ENCODE measurements at places on chromosomes 2 and 18. TPM values are rescaled to one million over a fixed set of nuclear protein-coding genes. Genes with fewer than 3 reads are reported as not detected.

Gene MORN2
- 7.2 TPM for polyA plus RNA-seq

Gene DES
- polyA plus RNA-seq, result not detected

DNA sequence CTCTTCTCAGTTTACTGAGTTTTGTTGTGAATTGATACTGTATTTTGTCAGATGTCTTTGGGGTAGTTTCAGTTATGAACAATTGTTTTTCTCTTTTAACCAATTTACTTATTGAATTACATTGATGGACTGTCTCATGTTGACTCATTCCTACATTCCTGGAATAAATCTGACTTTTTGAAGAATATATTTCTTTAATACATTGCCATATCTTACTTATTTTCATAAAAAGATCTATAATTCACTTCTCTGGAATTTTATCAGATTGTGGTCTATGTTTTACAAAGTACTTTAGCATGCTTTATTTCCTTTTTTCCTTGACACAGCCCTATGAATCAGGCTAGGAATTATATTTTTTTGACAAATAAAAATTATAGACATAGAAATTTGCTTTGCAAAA is 268.3 kb downstream of the PLCL1 start:
- no peak for DNase-seq

DNA sequence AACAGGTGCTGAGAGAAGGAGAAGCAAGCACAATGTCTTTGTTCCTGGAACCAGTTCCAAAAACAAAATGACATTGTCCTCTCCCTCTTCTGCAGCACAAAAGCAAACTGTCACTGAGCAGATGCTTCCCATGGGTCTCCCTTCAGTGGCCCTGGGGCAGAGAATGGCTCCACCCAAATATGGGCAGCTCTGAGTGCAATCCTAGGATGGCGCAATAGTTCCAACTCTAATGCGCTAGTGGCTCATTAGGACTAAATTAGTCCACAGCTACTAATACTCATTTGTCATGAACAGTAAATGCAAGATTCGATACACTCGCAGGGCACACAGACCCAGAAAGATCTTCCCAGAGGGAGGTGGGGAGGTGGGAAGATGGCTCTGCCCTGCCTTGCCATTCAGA is 205.2 kb upstream of the CHAC2 start:
- no peak for DNase-seq

Gene CCDC195
- not detected for polyA plus RNA-seq

Gene IL1RL1
- polyA plus RNA-seq, result 0.48 TPM

DNA sequence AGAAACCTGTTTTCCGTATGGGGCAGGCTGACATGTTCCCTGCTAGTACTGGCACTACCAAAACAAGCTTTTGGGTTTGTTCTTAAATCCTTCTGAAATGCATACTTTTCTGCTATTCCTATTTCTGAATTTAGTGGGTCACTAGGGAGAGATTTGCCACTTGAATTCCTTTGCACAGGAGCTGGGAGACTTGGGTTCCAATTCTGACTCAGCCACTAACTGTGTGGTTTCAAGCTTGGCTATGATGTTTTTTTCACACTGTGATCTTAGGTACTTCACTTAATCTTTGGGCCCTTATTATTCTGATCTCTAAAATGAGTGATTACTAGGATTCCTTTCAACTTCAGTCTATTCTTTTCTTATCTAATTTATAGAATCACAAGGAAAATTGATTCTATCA is 105.5 kb downstream of the BCL11A start:
- no peak for DNase-seq

Gene CCDC102B
- 6.2 TPM for polyA plus RNA-seq

Gene IFIH1
- polyA plus RNA-seq, result 7.2 TPM

DNA sequence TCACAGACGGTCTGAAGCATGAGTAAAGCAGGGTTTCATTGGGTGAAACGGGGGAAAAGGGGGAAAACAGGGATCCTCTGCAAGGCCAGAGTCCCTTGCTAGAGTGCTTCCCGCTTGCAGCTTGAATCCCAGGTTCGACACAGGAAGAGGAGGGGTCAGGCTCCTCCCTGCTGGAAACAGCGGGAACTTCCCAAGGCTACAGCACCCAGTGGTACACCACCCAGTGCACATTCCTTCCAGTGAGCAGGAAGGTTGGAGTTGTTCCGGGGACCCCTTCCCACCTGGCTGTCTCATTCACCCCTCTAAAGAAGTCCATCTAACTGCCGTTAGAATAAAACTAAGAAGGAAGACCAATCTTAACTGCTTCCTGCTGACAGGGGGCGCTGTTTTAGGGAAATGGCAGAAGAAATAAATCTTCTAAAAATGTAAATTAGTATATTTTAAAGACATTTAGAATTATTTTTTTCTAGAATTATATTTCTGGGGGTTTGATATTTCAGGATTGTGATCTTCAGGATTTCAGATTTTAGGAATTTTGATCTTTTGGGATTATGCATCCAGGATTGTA is 230.9 kb downstream of the RBM43 start:
- DNase-seq, result no peak

Gene TRIB2
- 44.5 TPM for polyA plus RNA-seq

- DNase-seq, result no peak
These were observed 14.7 kb upstream of the ARPC2 start for GRCh38 chr2:218202266-218202665.

- DNase-seq, result no peak
These were observed 864 bp downstream of the KLHL29 start for GRCh38 chr2:23385748-23386338.

Gene SERPINB5
- polyA plus RNA-seq, result not detected

DNA sequence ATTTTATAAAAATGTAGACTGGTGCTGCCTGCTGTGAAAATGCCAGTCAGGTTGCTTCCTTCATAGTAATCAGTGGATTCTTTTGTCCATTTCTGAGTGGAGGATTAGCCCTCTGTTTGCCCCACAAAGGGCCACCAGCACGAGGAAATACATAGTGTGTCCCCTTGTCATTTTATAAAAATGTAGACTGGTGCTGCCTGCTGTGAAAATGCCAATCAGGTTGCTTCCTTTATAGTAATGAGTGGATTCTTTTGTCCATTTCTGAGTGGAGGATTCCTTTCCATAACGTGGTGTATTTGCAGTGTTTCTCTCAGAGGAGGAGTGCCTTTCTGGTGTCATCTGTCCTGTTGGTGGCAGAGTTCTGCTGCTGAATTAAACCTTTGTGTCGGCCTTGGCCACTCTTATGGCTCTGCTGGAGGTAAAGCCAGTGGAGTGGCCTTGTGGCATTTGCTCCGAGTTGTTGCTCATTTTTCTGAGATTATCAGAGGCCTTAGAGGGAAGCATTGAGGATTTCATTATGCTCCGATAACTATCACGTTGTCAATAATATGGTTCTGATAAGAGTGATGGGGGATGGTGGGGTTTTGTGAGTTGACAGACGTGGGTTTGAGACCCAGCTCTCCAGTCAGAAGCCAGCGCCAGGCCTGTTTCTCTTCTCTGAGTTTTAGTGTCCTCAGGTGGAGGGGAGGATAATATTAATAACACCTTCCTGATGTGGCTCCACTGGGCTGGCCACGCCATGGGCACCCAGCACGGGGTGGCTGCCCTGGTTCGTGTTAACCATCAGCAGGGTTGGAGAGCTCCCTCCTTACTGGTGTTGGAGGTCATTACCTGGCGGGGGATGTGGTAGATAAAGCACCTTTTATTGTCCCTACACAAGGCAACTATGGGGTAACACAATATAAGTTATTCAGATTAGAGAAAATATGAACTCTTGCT is 96.6 kb downstream of the NEDD4L start:
- no peak for DNase-seq

Gene PAIP2B
- 1.6 TPM for polyA plus RNA-seq

DNA sequence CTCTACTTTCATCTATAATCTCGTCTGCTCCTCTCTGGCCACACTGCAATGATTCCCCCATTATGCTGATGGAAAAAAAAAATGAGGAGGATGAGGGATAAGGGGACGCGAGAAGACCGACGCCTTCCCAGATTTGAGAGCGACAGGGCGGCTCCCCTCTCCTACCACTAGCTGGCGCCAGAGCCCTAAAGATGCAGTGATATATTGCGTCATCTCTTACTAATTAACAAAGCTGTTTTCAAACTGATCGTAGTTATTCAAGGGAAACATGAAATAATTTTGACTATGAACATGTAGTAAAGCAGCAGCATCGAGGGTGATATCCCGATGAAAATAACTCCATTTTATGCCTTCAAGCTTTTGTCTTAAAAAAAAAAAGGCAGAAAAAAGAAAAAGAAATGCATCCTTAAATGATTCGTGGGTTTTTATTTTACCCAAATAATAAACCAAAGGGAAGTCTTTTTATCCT is 48.0 kb upstream of the HNRNPA3 start:
- peak; percentile 72 for DNase-seq

DNA sequence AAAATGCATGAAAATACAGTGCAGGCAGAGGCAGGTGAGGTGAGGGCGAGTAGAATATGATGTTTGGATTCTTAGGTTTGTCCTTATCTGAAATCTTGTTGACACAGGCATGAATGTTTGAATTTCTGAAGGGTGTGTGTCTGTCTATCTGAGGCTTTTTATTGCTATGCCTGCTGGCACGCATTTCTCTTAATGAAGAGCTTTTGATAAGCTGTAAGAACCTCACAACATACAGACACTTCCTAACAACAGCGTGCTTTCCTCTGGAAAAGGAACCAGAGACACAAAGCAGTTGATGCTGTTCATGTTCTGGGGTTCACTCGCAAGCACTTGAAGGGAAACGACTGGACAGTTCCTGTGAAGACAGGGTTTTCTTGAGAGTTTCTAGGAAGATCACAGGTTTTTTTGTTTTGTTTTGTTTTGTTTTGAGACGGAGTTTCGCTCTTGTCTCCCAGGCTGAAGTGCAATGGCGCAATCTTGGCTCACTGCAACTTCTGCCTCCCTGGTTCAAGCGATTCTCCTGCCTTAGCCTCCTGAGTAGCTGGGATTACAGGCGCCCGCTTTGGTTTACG is 33.3 kb upstream of the CABLES1 start:
- no peak for DNase-seq

- DNase-seq, result no peak
These were observed at the start of gene AGAP1 for GRCh38 chr2:235493775-235494715. Gene AGAP1, plus strand, starts transcription at chr2:235494043.

- DNase-seq, result no peak
These were observed 265.4 kb downstream of the TRIB2 start for GRCh38 chr2:12982149-12982584.

DNA sequence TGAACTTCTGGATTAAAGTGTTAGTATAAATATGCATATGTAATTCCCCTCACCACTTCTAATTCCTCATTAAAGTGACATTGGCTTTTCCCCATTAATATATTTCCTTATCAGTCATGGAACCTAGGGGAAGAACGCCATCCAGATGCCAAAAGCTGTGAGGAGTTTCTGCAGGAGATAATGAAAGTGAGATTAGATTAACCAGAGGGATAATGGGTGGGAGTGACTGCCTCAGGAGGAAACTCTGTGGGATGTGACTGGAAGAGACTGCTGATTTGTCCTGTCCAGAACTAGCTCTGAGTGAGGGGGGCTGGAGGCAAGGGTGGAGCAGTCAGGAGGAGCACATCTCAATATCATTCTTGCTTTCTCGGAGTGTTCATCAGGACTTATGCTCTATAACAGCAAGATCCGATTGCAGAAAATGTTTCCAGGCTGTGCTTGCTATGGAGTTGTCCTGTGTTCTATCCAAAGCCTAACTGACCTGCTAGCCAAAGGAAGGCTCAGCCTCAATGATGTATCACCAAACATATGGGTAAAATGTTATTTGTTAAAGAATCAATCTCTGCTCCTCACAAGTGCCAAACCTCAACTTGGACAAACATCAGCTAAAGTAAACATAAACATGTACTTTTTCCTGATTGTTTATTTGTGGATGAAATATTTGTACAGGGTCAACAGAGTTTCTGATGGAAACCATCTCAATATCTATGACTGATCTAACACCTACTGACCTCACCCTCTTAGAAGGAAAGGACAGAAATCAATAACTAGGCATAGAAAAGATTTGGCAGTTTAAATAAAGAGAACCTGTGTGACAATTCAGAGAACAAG is 118.5 kb downstream of the ASXL3 start:
- no peak for DNase-seq

Gene PASK
- polyA plus RNA-seq, result 2.1 TPM

Gene C1QL2
- not detected for polyA plus RNA-seq

Gene GPR55
- not detected for polyA plus RNA-seq

Gene ABCB11
- polyA plus RNA-seq, result not detected

- no peak for DNase-seq
These were observed 301.7 kb downstream of the KCNS3 start for GRCh38 chr2:18180031-18180610.

DNA sequence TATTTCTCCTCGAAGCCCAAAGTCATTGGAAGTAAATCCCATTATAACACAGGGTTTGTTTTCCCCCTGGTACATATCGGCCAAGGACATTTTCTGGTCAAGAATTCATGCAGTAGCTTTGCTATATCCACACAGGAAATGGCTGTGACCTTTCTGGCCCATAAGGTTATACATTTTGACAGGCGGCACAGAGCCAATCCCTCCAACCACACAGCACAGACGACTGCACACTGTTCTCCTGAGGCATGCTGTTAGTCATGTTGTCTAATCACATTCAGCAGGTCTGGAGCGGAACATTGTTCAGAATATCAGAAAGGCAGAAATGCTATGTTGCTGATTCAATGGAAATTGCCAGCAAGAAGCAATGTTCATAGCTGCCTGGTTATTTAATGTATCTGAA is 742.3 kb upstream of the SLC8A1 start:
- DNase-seq, result no peak

DNA sequence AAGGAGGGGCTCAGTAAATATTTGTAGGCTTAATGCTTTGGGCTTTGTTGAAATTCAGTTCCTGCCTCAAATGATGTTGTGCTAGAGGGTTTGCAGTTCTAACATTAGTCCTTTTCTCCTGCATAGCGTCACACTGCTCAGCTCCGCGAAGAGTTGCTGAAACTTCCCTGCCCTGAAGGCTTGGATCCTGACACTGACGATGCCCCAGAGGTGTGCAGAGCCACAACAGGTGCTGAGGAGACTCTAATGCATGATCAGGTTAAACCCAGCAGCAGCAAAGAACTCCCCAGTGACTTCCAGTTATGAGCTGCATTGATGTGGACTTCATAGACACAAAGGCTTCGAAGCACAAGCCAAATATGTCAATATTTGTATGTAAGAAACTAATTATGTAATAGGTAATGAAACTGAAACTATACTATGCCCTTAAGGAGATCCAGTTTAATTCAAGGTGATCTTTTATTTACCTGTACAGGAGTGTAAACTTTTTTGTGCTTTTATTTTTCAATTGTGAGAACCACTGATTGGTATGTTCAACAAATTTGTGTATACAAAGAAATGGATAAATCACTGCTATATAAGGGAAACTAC is 10.2 kb upstream of the TTC27 start:
- no peak for DNase-seq

- DNase-seq, result no peak
These were observed 1.8 kb downstream of the SCN9A start for GRCh38 chr2:166373951-166374350.

Gene CXCR1
- polyA plus RNA-seq, result 30.5 TPM

DNA sequence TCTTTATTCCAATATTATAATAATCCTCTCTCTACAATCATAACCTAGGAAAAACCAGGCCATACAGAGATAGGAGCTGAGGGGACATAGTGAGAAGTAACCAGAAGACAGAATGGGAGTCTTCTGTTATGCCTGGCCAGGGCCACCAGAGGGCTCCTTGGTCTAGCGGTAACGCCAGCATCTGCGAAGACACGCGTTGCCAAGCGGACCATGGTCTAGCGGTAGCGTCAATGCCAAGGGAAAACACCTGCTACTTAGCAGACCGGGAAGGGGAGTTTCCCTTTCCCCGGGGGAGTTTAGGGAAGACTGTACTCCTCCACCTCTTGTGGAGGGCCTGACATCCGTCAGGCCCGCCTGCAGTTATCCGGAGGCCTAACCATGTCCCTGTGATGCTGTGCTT is 36.6 kb downstream of the ARL6IP6 start:
- no peak for DNase-seq

Gene TSPYL6
- polyA plus RNA-seq, result not detected
